ENCODE measurements at places on chromosomes 12 and 14.

GRCh38 chr14:57085801-57086200 is 182.9 kb downstream of the EXOC5 start:
- no peak for DNase-seq

GRCh38 chr12:111687255-111687654 is 1.4 kb downstream of the ACAD10 start:
- no peak for DNase-seq

- no peak for DNase-seq
These were observed 2.3 kb downstream of the OR6J1 start for GRCh38 chr14:22641846-22642245.

DNA sequence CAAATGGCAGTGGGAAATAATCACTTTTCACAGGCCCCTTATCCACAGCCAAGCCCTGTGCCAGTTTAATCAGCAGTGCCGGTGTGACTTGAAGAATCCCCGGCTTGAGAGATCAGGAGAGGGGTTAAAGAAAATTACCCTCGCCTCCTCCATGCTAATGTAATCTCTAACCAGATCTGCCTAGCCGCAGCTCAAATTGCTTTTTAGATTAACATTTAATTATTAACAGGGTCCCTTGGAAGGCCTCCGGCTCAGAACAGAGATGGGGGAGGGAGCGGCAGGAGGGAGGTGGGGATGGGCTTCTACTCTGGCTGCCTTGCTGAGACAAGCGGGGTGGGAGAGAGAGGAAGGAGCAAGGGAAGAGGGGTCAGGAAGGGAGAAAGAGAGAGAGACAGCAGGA is 24.0 kb downstream of the FAM222A start:
- no peak for DNase-seq

- DNase-seq, result no peak
These were observed 5.8 kb downstream of the NUMB start for GRCh38 chr14:73452341-73453186.

GRCh38 chr12:60197589-60197988 is 601.8 kb downstream of the SLC16A7 start:
- no peak for DNase-seq

DNA sequence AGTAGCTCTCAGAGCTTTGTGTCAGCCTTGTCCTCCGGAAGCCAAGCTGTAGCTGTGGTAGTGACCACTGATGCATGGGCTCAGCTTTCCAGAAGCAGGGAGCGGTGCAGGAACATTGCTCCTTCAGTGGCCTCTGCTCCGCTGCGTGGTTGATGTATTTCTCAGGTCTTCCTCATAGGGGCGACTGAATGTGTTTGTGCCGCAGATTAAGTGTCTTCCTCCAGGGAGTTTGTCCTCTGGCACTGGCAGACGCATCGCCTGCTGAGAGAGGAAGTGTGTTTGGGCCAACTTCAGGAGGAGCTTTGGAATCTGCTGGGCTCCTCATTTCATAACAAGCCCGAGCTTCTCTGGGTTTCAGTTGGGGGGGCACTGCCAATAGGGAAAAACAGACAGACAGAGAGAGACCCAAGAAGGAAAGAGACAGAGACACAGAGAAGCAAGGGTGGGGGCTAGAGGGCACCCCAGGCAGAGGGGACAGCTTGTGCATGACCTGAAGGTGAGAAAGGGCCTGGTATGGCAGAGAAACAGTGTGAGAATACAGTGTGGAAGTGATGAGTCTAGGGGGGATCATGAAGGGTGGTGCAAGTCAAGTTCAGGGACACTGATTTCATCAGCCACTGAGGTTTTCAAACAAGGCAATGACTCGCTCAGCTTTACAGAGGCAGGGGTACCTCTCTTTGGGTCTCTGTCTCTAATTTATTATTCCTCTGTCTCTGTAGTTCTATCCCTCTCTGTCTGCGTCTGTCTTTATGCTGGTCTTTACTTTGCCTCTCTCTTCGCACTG is 69.4 kb upstream of the PRIMA1 start:
- DNase-seq, result no peak

- no peak for DNase-seq
These were observed 169.7 kb upstream of the NUDT4 start for GRCh38 chr12:93208011-93208410.

- no peak for DNase-seq
These were observed 13.7 kb downstream of the KRT71 start for GRCh38 chr12:52539083-52539820.

- DNase-seq, result no peak
These were observed 53.0 kb downstream of the PEX5 start for GRCh38 chr12:7242176-7243101.

- DNase-seq, result no peak
These were observed 43.4 kb downstream of the TEAD4 start for GRCh38 chr12:3002646-3003045.

DNA sequence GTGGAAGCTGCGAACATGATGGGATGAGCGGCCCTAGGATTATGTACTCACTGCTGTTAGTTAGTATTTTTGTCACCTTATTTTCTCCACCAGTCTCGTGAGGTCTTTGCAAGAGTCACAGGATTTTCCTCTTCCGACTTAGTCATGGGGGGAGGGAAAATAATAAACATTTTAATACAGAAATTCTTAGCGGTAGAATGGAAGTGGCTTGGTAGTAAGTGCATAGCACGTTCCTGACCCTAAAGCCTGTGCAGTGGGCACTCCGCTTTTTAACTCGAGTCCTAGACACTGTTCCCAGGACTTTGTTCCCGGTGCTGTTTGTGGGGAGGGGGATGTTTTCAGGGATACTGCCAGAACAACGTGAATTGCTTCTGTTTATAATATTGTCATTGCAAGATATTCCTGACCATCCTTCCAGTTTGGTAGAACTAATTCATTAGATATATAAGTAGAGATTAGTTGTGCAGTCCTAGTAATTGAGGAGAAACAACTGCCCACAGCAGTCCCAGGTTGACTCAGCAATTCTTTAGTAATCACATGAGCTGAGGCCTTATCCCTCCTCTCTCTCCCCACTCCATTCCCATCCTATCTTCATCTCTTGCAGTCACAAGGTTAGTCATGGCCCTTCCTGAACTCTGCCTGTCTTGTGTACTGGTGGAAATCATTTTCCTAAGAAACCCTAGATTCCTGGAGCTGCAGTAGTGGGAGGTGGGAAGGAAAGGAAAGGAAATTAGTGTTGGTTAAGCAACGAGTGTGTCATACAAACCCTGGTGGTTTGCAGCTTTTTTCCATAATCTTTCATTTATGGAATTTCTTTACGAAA is 799 bp downstream of the SLC38A6 start:
- no peak for DNase-seq

DNA sequence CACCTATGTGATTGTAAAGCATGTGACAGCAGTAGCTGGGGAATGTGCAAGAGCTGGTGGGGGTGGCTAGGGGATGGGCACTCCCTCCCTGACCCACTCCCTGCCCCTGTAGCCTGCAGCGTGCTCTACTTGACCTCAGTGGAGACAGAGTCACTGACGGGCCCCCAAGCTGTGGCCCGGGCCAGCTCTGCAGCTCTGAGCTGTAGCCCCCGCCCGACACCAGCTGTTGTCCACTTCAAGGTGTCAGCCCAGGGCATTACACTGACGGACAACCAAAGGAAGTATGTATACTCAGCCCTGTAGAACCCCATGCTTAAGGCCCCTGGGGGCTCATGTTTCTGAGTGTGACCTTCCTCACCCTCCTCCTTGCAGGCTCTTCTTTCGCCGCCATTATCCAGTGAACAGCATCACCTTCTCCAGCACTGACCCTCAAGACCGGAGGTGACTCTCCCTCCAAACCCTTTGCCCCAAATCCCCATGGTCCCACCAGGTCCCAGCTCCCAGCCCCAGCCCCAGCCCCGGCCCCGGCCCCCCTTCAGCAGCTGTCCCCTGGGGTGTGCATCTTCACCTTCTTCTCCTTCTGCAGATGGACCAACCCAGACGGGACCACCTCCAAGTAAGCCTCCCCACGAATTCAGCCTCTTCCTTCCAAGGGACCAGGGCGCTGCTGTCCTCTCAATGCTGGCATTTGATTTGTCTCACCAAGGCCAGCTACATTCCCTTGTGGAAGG is 13.3 kb downstream of the TNS2 start:
- no peak for DNase-seq

DNA sequence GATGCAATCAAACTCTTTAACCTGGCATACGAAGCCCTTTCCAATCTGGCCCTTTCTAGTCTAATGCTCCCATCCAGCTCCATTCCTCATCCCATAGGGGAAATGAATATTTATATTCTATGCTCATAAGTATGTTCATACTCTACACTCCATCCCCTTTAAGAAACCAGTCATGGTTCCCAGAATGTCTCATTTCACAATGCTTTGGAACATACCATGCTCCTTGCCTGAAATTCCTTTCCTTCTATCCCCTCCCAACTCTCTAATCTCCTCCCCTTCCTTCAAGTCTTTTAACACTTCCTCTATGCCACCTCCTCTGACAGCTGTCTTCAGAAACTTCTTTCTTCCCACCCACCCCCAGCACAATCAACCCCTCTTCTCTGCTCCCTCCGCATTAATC is 207.0 kb upstream of the CAND1 start:
- DNase-seq, result no peak

DNA sequence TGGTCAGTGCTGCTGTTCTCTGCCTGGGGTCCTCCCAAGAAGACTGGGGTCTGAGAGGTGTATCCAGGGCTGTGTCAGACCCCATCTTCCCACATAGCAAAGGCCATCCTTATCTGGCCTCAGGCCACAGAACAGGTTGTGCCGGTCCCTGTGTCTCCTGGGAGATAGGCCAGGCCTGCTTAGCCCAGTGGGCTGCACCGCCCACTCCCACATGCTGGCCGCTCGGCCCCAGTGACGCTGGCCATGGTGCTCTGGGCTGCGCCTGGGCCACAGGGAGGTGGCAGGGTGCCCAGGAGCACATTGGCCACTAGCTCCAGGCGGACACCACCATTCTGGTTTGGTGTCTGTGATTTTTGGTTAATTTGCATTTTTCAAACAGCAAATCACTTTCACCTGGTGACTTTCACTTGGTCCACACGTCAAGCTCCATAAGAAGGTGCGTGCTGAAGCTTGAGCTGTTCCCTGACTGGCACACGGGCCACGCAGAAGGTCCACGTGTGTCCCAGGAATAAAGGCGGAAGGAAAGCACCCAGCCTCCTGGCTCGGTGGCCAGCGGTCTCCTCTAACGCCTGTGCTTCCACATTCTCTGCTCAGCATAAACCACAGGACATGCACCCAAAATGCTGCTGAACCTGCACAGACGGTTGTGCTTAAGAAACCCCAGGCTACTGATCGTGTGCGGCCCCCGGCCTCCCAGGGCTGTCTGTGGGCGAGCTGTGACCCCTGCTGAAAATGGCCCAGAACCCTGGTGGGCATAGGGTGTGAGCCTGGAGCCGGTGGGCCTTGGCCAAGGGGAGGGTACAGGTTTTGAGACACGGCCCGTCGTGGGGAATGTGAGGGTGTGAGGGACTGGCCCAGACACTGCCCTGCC is 4.6 kb downstream of the FBRSL1 start:
- no peak for DNase-seq

DNA sequence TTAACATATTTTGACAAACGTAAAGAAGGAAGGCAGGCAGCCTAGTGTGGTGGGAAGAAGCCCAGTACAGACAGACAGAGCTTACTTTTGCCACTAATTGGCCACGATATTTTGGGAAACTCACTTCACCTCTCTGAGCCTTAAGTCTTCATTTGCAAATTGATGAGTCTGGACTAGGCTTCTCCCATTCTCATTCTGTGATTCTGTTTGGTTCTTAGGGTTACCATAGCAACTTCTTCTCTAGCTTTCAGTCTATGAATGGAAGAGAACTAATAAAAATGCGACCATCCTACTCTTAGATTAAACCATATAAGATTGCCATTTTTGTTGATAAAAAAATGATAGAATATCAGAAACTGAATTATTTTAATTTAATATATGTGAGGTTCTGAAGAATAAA is 210.5 kb downstream of the SNAPC1 start:
- no peak for DNase-seq

- no peak for DNase-seq
These were observed 105.8 kb upstream of the NAP1L1 start for GRCh38 chr12:76190299-76190698.
